ENCODE measurements at places on chromosomes 3 and 15. TPM values are rescaled to one million over a fixed set of nuclear protein-coding genes. Genes with fewer than 3 reads are reported as not detected.

The THBS1 gene
- 12.2 TPM for total RNA-seq

The TIGIT gene
- total RNA-seq, result not detected

The GOLGA6L4 gene
- 4.3 TPM for total RNA-seq

The HLTF gene
- 59.0 TPM for total RNA-seq

The PCOLCE2 gene
- 18.0 TPM for total RNA-seq

The PLD1 gene
- total RNA-seq, result 15.9 TPM

The WDR49 gene
- total RNA-seq, result 0.15 TPM

The SPINT1 gene
- 140 TPM for total RNA-seq

The ZKSCAN7 gene
- 10.2 TPM for total RNA-seq

The DENND4A gene
- total RNA-seq, result 9.8 TPM

The FES gene
- 23.0 TPM for total RNA-seq

The SLC28A1 gene
- total RNA-seq, result not detected

The REC114 gene
- not detected for total RNA-seq

The LMAN1L gene
- total RNA-seq, result not detected

The SCN5A gene
- 4.8 TPM for total RNA-seq

The APBA2 gene
- total RNA-seq, result 26.5 TPM

The LYZL4 gene
- total RNA-seq, result not detected

The TRIM71 gene
- 169 TPM for total RNA-seq

The A4GNT gene
- total RNA-seq, result not detected

The PLA2G4E gene
- total RNA-seq, result not detected

The DZIP1L gene
- 27.1 TPM for total RNA-seq

The DAZL gene
- not detected for total RNA-seq

The CHST2 gene
- total RNA-seq, result 8.4 TPM

The CRYGS gene
- 1.8 TPM for total RNA-seq

The CHL1 gene
- total RNA-seq, result 4.0 TPM

The ANKRD63 gene
- not detected for total RNA-seq

The GPR171 gene
- total RNA-seq, result not detected

The SKOR1 gene
- 0.23 TPM for total RNA-seq

The WNT7A gene
- not detected for total RNA-seq

The MEGF11 gene
- total RNA-seq, result 0.73 TPM

The KNG1 gene
- not detected for total RNA-seq

Measured in endodermal cell (in vitro differentiated cells).